ENCODE measurements at places on chromosomes 13 and 19.
A peak's percentile ranks its signal among the peaks of the same experiment; 100 is the strongest.

GRCh38 chr19:7788933-7789323 lies 25.9 kb downstream of the CLEC4M start:
- no peak for DNase-seq

DNA sequence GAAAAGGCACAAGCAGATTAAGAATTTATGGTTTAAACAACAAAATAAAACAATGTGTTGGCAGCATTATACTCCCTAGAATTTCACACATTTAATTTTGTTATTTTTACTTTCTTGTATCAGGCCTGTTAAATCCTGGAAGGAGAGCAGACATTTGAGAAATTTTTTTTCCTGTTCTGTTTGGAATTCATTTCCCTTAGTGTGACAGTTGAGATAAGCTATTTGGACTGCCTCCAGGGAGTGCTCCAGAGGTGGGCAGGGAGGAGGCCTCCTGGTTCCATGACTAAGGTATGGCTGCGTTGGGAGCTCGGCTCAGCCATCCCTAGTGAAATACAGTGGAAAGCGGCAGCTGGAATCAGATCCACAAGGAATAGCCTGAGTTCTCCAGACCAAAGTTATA lies 185.7 kb downstream of the KCNRG start:
- no peak for DNase-seq

DNA sequence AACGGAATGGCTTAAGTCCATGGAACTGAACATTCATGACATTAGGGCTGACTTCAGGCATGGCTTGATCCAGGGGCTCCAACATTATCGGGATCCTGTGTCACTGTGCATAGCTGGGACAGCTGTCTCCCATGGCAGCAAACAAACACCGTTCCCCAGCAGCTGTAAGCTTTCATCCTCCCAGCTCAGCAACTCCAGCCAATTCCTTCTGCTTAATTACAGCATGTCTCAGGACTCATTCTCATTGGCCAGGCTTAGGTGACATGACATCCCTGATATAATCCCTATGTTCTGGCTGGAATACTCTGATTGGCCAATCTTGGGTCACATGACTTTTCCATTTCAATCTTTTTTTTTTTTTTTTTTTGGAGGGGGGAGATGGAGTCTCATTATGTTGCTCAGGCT lies 10.9 kb upstream of the TLE5 start:
- DNase-seq: no peak

GRCh38 chr13:35496006-35496405 lies 19.5 kb upstream of the MAB21L1 start:
- DNase-seq: no peak

DNA sequence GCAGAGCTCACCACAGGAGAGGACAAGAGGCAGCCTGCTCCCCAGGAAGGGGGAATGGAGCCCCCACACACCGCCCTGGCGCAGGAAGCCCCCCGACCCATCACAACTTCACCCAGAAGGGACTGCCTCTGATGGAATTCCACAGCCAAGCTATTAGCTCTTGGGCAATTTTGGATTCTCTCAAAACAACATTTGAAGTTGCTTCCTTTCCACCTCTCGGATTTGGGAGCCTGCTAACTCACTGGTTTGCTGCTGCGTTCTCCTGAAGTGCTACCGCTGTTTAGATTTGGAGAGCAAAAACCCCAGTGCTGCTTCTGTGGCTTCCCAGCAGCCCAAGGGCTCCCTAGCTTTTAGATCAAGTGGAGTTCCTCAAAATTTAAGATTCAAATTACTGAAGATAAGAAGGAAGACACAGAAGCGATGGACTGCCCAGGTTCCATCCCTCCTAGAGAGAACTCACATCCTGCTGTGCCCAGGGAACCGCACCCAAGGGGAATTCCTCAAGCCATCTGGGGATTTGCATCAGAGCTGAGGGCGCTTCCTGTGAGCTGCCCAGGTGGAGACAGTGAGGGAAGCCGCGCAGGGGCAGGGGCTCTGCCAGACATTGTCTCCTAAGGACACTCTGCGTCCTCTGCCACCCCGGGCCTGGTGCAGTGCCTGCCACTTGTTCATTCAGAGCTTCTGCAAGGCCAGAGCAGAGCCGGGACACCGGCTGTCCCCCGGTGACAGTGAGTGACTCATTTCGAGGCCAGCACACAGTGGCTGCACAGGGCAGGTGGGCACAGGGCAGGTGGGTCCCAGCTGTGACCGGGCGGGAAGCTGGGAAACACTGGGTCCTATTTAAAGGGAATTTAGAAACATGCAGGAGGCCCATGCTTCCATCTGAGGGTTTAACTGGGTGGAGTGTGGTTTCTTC lies 45.5 kb downstream of the COL4A1 start:
- DNase-seq: no peak

DNA sequence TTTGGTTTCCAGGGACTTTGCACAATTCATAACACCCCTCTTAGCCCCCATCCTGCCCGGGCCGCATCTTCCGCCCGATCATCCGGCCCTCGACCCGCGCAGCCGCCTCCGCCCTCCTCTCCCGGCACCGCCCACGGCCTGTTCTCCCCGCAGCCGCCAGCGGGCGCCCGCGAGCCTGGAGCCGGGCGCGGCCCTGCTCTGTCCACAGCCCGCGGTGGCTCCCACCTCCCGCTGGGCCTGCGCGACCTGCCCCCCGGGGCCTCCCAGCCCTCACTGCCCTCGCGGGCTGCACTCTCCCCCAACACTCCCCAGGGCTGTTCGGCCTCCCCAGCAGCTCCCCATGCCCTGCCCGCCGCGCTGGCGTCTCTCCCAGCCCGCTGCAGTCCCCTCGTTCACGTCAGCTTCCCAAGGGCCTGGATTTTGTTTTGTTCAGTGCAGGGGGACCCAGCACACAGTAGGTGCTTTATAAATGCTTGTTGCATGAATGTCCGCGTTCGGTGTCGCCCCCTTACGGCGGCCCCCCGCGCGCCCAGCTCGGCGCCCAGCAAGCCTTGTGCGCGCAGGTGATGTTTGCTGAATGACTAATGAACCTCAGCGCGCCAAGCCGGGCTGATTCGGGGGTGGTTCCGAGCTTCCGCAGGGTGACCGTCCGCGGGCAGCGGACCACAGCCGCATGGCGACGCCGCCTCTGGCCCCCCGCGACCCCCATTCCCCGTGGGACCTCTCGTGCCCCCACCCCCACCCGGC lies 4.6 kb upstream of the APC2 start:
- peak; percentile 70 for DNase-seq

DNA sequence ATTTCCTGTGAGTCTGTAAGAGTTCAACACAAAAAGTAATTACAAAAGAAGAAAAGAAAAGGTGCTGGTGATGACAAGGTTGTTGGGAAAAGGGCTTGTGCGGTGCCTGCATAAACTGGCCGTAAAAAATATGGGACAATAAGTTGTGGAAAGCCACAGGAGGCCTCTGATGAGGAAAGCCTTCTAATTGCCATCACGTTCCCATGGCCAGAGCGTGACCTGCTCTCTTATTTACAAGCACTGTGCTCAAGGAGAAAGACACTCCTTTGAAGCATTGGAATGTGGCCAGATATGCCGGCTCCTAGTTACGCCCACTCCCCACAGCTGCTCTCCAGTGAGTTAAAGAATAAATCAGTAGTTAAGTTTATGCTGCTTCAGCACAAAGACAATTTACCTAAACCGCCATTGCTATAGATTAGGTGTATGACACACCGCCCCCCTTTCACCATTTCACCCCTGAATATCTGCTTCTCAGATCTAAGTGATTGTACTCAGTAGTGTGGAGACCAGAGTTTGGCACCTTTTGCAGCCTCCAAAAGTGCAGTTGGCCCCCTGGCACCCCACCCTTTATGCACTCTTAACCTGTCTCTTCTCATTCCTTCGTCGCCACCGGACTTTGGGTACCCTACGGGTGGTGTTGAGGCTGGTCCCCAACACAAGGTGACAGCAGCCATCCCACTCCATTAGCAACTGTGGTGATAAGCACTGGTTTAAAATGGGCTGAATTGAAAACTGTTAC lies 8.1 kb upstream of the PGLYRP1 start:
- no peak for DNase-seq

DNA sequence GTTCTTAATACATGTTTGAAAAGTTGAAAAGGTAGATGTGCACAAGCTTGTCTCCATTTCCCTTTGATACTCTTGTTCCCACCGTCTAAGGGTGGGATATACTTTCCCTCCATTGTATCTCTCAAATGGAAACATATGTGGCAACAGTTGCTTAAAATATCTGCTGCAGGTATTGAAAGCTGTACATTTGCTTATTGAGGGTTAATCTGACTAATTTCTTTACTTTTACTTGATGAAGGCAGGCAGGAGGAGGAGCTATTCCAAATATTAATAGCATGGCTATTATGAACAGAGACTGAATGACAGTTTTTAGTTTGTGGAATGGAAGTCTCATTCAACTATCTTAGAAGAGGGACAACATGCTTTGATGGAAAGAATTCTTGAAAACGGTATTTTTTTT lies 103.8 kb downstream of the SLC10A2 start:
- no peak for DNase-seq

DNA sequence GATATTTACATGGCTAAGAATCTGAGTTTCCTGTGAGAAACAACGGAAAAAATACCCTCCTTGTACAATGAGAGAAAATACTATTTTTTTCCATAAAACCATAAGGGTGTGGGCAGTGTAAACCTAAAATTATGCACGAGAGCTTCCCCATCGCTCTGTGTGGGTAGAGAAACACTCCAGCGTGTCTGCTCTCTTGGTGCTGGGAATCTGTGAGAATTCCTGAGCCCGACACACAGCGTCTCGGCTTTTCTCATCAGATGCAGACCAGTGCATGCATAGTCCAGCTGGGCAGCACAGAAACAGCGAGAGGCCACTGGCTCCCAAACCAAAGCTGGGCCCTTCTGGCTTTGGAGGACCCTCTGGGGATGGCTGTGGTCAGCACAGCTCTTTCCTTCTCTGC lies 12.0 kb downstream of the PLPP2 start:
- DNase-seq: no peak

GRCh38 chr13:34152409-34152808 lies 334.5 kb downstream of the RFC3 start:
- DNase-seq: no peak

DNA sequence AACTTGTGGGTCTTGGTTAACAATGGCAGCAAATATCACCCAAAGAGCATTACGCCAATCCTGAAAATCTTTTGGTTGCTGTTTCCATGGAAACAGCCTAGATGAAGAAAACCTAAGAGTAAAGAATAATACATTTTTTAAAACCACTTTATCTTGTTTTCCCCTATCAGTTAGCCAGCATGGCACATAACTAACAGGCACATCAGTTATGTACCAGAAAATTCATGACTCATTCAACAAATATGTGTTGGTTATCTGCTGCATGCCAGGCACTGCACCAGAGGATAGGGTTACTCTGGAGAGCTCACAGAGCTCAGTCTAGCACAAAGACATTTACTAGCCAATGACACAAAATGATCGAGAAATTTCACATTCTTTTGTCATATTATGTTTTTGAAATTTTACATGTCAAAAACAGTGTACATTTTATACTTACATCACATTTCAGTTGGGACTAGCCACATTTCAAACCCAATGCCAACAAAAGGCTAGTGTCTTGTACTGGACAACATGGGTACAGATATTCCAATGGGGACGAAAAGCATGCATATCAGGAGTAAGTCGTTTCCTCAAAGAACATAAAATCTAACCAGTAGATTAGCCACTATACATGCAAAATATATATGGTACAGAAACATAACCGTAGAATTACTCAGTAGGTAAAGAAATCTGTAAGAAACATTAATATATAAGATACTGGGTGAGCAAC lies 20.3 kb downstream of the LNX2 start:
- DNase-seq: no peak

GRCh38 chr19:19083413-19084178 lies 19.8 kb downstream of the SLC25A42 start:
- DNase-seq: no peak

DNA sequence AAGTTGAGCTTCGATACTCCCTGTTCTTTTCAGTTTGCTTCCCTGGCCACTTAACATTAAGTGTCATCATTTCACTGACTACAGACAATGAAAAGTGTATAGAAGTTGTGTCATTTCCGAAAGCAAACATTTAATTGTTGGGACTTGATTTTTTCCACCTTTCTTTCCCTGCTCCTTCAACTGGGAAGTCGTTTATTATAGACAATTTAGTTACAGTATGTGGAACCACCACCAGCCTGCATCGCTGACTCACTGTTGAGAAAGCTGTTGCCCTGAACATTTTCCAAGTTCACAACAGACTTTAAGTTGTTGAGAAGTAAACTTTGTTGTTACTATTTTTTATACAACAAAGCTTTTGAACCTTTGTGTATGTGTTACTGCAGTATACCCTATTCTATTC lies 788.4 kb upstream of the PRR20A start:
- DNase-seq: no peak

- DNase-seq: no peak
Observed at GRCh38 chr13:39411511-39411910, 191.5 kb downstream of the LHFPL6 start.

- DNase-seq: no peak
Observed at GRCh38 chr13:34139660-34140227, 321.8 kb downstream of the RFC3 start.

- DNase-seq: no peak
Observed at GRCh38 chr13:50016444-50016843, 1.2 kb downstream of the KCNRG start.

GRCh38 chr19:37511186-37511585 lies 4.4 kb downstream of the ZNF793 start:
- no peak for DNase-seq
